CD4-positive, alpha-beta T cell treated with Interferon gamma for 1 hour (primary cell): ENCODE measurements at places on chromosomes 11 and 22.
A peak's percentile ranks its signal among the peaks of the same experiment; 100 is the strongest.

GRCh38 chr22:40348025-40348658 lies 1.8 kb downstream of the ADSL start:
- DNase-seq, result peak; percentile 59

- no peak for DNase-seq
Measured at GRCh38 chr22:45657701-45658100, 13.9 kb upstream of the ATXN10 start.

DNA sequence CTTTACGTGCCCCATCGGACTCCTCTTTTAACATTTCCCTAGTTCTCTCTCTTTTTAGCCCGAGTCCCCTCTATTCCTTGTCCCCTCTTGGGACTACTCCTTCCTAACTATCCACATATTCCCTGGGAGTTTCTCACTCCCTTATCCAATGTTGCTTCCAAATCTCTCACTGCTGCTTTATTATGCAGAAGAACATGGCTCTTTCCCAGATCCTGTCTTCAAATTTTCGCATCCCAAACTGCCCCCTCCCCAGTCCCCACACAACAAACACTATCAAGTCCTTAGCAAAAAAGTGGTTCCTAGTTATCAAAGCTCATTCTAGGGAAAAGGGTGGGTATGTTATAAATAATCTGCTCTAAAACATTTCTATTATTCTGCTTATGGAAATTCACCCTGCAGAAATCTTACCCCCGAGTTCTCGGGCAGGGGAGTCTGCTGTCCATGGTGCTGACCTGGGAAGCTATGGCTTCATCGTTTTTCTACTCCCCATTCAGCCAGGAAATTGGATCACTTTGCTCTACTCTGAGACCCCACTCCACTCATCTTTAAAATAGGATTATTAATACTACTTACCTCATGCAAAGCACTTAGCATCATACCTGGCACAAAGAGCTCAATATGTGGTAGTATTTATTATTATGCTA lies 393.5 kb downstream of the BUD13 start:
- no peak for DNase-seq

DNA sequence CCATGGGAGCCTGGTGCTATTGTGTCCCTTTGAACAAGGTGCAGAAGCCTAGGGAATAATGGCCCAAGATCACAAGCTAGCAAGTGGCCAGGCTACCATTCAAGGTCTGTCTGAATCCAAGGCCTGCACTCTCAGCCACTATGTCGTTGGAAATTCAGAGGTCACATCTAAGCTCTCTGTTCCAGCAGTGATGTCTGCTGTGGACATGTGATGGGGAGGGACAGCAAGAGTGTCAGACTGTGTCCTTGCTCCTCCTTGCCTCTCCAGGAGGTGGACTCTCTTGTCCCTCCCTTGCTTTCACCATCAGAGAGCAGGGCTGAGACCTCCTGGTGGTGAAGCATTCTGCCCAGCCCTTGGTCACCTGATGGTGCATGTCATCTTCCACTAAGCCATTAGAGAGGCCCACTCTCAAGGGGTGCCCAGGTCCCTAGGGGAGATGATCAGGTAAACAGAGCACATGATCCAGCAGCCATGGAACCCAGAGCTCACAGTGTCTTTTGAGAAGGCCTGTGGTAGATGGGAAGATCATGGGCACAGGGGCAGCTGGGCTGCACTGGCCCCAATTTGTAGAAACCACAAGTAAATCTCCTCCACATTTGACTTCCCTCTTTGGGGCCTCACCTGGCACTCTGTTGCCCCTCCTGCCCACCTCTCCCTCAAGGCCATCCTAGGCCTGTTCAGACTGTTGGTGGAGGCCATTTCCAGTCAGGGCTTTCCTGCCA lies 37.1 kb upstream of the SUSD2 start:
- DNase-seq, result no peak

DNA sequence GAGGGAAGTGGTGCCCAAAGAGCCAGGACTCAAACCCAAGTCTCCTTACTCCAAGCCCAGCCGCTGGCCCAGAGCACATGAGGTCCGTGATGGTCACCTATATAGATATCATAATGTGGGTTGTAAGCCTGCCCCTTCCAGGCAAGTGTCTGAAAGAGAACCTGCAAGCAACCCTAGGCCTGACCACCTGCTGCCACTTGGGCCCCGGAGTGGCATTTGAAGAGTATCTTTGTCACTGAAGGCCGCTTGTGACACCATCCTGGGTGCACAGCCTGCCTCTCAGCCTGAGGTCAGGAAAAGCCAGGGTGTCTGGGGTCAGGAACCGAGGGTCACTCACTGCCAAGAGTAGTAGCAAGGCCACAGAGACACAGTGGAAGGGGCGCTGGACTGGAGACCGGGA lies 32.4 kb downstream of the OTOG start:
- no peak for DNase-seq

DNA sequence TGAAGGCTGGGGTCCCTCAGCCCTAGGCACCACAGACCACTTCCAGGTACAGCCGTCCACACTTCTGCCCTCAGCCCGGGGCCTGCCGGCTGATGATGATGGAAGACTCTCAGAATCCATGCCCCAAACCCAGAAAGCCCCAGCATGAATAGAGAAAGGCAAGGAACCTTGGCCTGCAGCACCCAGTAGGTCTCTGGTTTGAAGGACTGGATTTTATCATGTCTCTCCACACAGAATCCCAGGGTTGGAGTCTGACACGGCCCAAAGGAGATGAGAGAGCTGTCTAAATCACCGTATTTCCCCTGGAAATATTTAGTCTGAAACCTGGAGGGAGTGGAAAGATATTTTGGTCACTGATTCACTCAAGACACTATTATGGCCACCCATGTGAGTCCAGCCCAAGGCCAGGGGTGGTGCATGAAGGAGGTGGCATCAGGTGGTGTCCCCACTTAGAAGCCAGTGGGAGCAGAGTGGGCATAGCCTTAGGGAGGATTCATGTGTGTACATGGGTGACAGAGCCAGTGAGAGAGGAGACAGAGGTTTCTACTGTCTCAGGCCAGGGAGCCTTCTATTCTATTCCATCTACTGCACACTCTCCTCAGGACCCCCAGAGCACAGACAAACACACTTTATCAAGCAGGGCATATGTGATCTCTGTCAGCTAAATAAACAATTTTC lies 14.0 kb downstream of the TOP3B start:
- no peak for DNase-seq

GRCh38 chr11:8203414-8203715 lies 34.5 kb upstream of the RIC3 start:
- no peak for DNase-seq

DNA sequence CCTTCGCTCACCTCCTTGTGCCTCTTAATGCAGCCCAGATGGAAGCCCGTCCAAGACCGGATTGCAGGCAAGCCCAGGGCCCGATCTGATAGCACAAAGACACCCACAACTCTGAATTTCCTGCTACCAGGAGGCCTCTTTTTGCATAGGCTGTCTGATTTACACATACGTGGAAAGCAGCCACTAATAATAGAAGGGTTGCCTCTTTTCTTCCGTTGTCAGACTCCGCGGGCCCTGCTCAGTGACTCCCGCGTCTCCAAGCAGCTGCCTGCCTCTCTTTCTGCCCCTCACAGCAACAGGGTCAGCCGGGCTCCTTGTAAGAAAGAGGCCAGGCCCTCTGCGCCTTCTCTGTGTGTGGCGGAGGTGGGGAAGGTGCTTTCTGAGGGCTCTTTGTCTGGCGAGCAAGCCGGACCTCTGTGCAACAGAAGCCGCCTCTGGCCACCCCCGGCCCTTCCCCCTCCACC lies 26.7 kb downstream of the FLI1 start:
- peak; percentile 23 for DNase-seq

GRCh38 chr11:313787-314553 lies at the start of gene IFITM1:
TSS of gene IFITM1 (plus strand) at chr11:314040. CDS start at chr11:314171, 131 bp downstream.
- peak; percentile 74 for DNase-seq

DNA sequence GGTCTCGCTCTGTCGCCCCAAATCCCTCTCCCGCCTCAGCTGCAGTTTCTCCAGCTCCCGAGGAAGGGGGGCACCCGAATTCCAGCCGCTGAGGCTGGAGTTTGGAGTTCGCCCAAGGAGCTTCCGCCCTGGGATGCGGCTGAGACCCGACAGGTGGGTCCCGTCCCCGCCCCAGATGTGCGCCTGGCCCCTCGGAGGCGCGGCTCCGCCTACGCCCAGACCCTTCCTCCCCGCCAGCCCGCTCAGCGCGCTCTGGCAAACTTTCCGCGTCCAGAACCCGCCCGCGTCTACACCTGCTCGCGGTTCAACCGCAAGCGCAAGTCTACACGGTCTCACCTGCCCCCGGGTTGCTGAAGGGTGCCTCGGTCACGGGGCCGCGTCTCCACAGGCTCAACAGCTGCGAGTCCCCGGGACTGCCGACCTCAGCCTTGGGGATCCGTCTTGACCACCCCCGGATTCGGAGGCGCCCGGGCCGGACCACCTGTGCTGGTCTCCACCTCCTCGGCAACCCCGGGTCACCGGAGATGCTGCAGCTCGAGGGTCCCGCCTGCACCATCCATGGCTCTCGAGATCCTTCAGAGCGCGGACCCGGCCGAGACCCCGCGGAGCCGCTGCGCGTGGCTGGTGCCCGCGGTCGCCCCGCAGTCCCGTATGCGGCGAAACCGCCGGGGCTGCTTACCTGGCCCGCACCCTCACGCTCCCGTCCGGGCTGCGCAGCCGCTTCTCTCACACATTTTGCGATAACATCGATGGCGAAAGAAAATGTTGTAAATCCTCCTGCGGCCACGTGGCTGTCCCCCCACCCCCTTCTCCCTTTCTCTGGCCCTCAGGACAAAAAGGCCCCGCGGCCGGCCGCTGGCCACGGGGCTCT lies 63.6 kb downstream of the NFAM1 start:
- no peak for DNase-seq

DNA sequence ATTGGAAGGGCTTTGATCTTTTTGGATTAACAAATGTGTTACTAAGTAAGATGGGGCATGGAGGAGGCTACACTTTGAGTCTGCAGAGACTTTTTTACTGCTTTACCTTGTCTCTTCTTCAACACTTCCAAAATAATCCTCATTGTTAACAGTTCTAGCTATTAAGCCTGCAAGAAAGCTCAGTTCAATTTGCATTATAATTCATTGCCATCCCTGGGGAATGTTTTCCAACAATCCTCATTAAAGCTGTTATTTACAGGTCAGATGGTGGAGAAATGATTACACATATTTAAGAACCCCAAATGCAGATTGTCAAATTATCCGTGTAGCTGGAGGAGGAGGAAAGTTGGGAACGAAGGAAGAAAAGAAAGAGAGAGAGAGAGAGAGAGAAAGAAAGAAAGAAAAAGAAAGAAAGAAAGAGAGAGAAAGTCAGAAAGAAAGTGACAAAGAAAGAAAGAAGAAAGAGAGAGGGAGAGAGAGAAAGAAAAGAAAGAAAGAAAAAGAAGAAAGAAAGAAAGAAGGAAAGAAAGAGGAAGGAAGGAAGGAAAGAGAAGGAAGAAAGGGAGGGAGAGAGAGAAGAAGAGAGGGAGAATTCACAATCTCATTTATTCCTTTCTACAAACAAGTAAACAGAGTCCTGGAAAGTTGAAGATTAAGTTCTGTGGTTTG lies 443.9 kb downstream of the INSC start:
- DNase-seq, result no peak

- no peak for DNase-seq
Measured at GRCh38 chr22:27292542-27293299, 508.8 kb downstream of the MN1 start.

- DNase-seq, result no peak
Measured at GRCh38 chr11:104076455-104076854, 40.0 kb downstream of the DDI1 start.
